ENCODE measurements at places on chromosomes 11 and 22.

DNA sequence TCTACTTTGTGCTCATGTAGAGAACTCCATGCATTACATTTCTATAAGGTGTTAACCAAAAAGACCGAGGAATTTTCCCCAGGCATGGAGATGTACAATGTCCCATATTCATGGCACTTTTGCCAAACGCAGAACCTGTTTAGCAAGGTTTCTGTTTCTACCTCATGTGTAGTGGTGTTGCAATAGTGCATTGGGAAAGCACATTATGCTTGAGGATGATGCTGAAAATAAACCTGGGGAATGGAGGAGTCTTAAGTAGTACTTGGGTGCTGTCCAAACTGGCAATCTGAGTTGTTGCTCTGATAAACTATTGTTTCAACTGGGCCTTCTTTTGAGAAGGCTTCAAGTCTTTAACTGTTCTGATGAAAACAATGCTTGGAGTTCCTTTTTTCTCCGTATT lies 11.5 kb upstream of the MUC15 start:
- DNase-seq, result no peak

- DNase-seq, result no peak
Observed at GRCh38 chr11:61868571-61869428, 22.5 kb downstream of the FADS3 start.

DNA sequence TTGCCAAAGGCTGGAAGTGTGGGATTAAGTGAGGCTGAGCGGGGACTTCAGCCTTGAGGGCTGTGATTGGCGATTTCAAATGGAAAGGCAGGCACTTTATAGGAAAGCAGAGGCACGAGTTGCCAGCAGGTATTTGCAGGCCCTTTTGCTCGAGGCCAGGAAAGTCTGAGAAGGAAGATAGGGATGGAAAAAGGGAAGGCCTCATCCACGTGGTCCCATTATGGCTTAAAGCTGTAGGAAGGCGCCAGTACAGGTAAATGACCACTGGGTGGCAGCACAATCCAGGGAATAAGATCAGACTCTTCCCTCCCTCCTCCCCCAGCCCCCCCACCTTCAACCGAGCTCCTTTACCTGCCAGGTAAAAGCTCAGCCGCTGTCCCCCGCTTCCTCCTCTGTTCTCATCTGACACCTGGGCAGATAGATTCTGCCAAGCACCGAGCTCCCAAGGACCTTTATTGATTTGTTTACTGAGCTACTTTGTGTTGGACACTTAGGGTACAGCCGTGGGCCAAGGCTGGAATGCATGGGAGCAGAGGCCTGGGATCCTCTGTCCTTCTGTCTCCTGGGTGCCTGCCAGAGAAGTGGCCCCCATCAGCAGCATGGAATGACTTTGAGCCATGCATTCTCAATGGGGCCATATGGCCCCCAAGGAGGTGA lies 7.5 kb downstream of the P2RX3 start:
- DNase-seq, result no peak

GRCh38 chr11:99160447-99160846 lies 139.7 kb downstream of the CNTN5 start:
- no peak for DNase-seq

DNA sequence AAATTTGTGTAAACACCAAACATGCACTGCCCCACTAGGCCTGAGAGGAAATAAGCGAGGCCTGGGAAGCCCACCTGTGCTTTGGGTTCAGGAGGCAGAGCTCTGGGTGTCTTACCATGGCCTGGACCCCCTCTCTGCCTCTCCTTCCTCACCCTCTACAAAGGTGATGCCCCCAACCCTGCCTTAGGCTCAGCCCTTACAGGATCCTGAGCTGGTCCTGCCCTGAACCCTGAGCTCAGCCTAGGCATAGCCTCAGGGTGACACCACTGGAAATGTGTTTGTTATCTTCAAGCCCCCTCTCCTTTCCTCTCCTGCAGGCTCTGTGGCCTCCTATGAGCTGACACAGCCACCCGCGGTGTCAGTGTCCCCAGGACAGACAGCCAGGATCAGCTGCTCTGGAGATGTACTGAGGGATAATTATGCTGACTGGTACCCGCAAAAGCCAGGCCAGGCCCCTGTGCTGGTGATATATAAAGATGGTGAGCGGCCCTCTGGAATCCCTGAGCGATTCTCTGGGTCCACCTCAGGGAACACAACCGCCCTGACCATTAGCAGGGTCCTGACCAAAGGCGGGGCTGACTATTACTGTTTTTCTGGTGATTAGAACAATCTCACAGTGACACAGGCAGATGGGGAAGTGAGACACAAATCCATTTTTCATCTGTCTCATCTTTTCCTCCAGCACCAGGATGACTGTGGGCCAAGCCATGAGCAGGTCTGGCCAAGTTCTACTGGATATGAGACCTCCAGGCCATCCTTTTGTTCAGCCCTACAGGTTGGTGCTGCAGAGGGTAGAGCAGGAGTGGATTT lies 117.8 kb downstream of the GGTLC2 start:
- DNase-seq, result no peak

- no peak for DNase-seq
Observed at GRCh38 chr11:105229761-105230160, 90.2 kb upstream of the CARD18 start.

- no peak for DNase-seq
Observed at GRCh38 chr11:85918910-85919794, 64.0 kb downstream of the CCDC83 start.

DNA sequence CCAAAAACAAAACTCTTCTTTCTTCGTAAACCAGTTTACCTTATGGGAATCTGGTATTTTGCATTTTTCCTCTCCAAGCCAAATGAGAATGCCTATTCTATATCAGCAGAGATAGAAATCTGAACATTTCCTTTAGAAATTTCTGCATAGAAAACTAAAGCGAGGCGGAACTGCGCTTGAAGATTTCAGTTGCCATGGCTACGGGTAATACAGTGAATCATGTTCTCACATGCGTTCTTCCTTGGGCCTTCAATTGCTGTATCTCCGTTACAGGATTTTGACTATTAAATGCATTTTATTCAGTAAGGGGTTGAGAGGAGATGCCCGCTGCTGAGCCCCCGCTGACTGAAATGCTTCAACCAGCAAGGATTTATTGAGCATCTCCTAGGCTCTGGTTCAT lies 108.2 kb upstream of the CRYBB3 start:
- no peak for DNase-seq

DNA sequence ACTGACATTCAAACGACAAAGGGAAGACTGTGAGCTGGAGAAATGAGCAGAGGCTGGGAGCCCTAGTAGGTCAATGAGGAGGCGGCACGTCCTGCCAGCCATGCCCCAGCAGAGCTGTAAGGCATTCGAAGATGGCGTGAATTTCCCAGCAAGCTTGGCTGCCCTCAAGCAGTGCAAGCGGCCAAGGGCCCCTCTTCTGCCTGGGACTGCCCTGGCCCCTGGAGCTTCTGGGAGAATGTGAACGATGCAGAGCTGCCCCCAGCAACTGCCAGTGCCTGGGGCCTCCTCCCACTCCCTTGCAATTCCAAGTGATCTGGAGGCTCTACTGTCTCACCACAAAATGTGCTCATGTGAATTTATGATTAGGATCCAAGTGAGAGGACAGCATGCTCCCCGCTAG lies 4.3 kb downstream of the PPM1F start:
- no peak for DNase-seq

DNA sequence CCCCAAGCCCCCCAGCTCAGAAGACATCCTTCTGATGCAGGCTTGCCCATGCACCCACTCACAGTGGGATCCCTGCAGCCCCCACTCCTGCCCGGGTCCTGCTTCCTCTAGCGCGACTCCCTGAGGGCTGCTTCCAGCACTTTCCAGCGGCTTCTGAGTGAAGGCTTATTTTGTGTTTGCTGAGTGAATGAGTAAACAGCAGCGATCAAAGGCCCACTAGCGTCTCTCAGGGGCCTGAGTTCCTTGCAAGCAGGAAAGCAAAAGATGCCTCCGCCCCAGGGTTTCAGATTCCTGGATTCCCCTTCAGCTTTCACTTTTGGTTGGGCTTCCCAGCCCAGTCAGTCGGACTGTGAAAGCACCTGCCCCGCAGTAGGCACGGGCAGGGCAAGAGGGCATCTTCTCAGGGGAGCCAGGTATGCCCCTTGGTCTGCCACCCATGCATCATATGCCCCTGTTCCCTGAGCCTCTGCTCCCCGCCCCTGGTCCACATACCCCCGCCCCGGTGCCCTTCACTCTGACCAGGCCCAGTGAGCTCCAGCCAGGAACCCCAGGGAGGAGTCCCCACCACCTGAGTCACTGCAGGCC lies 9.2 kb downstream of the FADD start:
- DNase-seq, result no peak

DNA sequence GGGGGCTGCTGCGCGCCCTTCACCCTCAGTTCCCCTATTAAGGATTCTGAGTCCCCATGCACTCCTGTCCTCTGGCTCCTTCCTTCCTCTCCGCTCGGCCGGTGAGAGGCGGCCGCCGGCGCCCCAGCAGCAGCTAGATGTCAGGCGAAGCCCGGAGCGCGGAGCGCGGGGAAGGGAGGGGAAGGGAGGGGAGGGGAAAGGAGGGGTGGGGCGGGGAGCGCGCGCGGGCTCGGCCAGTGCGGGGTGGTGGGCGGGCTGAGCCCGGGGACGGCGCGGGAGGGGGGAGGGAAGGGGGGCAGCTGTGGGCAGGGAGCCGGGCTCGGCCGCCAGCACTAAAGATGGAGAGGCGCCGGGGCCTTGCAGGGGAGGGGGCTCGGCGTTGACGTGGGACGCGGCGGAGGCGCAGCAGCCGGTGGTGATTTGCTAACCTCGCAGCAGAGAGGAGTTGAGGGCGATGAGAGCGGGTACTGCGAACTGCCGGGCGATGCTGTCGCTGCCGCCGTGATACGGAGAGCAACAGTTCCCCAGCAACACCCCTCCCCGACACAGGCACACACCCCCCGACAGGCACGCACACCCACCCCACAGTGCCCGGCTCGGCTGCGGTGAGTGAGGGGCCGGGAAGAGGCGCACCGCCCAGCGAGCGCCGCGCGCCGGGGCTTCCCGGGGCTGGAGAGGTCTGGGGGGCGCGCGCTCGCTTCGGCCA lies at the start of gene ZBTB16:
Gene ZBTB16, plus strand, starts transcription at position 434 of the 706 bp plus-strand sequence. CDS start 3,590 bp downstream, outside the sequence.
- peak; percentile 96 for DNase-seq

- no peak for DNase-seq
Observed at GRCh38 chr11:92822410-92822809, 147.0 kb upstream of the MTNR1B start.

- DNase-seq, result peak; percentile 90
Observed at GRCh38 chr11:17642980-17643379, 76.4 kb upstream of the MYOD1 start.

DNA sequence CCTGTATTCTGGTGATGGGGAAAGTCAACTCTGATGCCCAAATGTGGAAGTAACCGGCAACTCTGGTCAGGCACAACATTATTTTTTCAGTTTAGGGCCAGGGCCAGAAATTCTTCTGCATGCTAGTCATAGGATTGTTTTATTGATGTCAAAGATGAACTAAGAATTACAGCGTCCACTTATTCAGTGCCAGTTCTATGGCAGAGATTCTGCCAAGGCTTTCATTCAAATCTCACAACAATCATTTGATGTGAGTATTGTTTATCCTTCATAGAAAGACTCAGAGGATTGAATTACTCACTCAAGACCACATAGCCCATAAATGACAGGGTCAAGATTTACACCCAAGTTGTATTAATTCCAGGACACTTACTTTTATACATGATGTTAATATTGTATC lies 87.7 kb downstream of the TMPRSS5 start:
- DNase-seq, result no peak

- DNase-seq, result no peak
Observed at GRCh38 chr11:68343761-68344256, 31.4 kb downstream of the LRP5 start.

- DNase-seq, result no peak
Observed at GRCh38 chr11:128765104-128765503, 71.2 kb downstream of the FLI1 start.

GRCh38 chr11:108203075-108203474 lies 19.4 kb downstream of the NPAT start:
- DNase-seq, result no peak

GRCh38 chr11:35424157-35424940 lies 5.0 kb upstream of the SLC1A2 start:
- no peak for DNase-seq

DNA sequence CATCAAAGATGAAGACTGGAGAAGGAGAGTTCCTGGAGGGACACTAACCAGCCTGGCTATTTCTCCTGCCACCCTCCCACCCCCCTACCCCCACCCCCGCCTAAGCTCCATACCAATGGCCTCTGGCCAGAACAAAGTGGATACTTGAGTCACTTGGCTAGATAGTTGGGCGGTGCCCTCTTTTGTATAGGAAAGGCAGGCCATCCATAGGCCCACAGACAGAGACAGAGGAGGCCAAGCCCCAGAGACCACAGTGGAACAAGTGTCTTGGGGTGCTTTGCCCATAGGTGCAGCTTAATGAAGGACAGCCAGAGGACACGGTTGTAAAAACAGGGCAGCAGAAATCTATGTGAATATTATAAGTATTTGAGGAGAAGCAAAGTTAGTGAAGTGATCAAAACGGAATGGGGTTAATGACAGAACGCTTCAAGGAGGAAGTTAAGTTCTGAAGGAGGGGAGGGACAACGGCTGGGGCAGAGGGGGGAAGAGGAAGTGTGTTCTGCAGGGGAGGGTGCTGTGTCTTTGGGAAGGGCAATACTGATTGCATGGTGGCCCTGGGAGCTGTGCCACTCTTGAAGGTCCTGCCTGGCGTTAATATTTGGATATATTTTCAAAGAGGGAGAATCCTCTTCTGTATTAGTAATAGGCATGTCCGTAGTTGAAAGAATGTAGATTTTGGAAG lies 32.7 kb downstream of the FLI1 start:
- DNase-seq, result no peak

GRCh38 chr11:68002938-68003845 lies 705 bp downstream of the UNC93B1 start:
- DNase-seq, result no peak

GRCh38 chr22:10741210-10741609 lies 4786.8 kb upstream of the OR11H1 start:
- no peak for DNase-seq

GRCh38 chr11:2671748-2672147 lies 28.0 kb downstream of the KCNQ1OT1 start:
- no peak for DNase-seq

DNA sequence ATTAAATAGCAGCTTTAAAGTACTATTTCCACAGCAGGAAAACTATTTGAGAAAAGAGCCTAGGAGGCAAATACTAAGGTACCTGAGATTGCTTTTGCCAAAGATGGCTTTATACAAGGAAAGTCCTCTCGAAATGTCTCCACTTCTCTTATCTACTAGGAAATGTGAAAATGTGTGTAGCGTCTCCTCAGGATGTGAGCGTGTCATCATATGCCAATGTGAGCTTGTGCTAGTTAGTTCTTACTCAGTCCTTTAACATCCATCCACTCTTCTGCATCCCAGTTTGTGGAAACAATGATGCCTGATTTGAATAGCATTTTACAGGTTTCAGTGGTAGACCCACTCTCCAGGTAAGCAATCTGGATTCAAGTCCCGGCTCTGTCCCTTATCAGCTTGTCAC lies 421.0 kb downstream of the DYNC2H1 start:
- no peak for DNase-seq

GRCh38 chr11:131370090-131370751 lies at the start of gene NTM:
TSS of gene NTM (plus strand) at chr11:131370615.
- no peak for DNase-seq

Data from esophagus muscularis mucosa (tissue), 4 donors.